ENCODE measurements at places on chromosomes 4 and X.

GRCh38 chrX:39527025-39527424, 570.7 kb downstream of the BCOR start:
- DNase-seq, result peak; percentile 19
- H3K4me3 ChIP-seq, result no peak overlapping the region
- H3K27ac ChIP-seq, result no peak overlapping the region
- no peaks in the 10 kb centered on the region for H3K4me1 ChIP-seq
- no peaks in the 10 kb centered on the region for H3K27me3 ChIP-seq

DNA sequence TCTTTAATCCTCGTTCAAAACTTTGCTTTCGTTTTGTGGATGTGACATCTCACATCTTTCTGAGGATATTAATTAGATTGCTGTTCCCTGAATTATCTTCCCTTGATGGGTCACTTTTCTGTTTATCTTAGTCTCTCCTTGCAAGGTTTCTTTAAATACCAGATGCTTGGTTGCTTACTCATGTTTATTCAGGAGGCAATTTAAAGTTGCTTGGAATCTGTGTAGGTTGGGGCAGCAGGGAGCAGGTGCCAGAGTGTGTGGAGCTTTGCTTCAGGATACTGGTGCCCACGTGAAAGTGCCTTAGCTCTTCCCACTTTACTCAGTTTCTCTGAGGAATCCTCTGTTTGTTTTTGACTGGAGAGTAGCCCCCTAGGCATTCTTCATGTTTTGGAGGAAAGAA, 24.0 kb downstream of the ANAPC4 start:
- no peaks in the 10 kb centered on the region for H3K4me1 ChIP-seq
- peaks cover 84% of the 10 kb centered on the region for H3K36me3 ChIP-seq
- no peak overlapping the region for H3K4me3 ChIP-seq

DNA sequence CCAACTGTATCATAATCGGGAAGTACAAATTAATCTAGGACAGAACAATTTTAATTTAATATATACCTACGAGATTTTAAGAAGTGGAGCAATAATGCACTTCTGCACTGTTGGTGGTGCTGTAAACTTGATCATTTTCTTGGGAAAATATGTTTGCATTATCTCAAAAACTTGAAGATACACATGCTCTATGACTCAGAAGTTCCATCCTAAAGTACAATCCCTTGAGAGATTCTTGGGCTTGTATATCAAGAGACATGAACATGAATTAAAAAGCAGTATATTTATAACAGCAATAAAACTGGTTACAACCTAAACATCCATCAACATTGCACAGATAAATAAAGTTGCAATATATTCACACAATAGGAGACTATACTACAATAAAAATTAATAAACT, 168.8 kb downstream of the CLCN4 start:
- H3K4me1 ChIP-seq, result no peaks in the 10 kb centered on the region
- no peak for DNase-seq
- no peak overlapping the region for H3K4me3 ChIP-seq
- no peaks in the 10 kb centered on the region for H3K27me3 ChIP-seq
- H3K36me3 ChIP-seq, result no peaks in the 10 kb centered on the region

- no peaks in the 10 kb centered on the region for H3K27me3 ChIP-seq
- peaks cover 90% of the 10 kb centered on the region for H3K36me3 ChIP-seq
- no peak for DNase-seq
- H3K27ac ChIP-seq, result no peak overlapping the region
- H3K4me3 ChIP-seq, result no peak overlapping the region
- 0 out of 2 replicates have a peak, but pooled peaks cover 4% of the 10 kb centered on the region for H3K4me1 ChIP-seq
These were observed 71.0 kb downstream of the STARD8 start for GRCh38 chrX:68718443-68718820.

DNA sequence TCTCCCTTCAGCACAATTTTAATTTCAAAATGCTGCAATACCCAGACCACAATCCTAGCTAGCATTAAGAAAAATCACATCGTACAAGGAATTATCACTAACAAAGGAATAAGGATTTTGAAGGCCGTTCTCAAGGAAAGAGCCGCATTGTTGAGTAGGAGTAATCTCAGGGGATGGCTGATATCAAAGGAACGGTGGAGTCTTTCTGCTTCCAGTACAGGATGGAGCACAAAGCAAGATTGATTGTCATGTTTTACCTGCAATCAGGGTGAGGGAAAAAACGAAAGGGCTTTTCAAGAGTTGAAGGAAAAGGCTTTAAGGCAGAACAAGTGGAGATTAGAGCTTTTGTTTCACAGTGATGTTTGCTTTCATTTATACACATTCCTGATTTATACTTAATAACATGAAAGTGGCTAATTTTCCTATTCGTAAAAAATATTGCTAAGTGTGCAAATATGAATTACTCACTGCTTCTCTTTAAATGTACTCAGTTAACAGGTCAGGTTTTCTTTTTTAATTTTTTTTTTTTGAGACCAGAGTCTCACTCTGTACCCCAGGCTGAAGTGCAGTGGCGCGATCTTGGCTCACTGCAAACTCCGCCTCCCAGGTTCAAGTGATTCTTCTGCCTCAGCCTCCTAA, 207.0 kb downstream of the TRIML1 start:
- no peaks in the 10 kb centered on the region for H3K27me3 ChIP-seq
- no peak overlapping the region for H3K4me3 ChIP-seq
- H3K27ac ChIP-seq, result no peak overlapping the region
